Colonic mucosa (tissue), 4 donors: ENCODE measurements at places on chromosomes 16 and 17. TPM values are rescaled to one million over a fixed set of nuclear protein-coding genes. Genes with fewer than 3 reads are reported as not detected.

- H3K4me1 ChIP-seq, result no peaks in the 10 kb centered on the region
- no peaks in the 10 kb centered on the region for H3K36me3 ChIP-seq
- no peaks in the 10 kb centered on the region for H3K27me3 ChIP-seq
- no peak for DNase-seq
Observed at GRCh38 chr17:74697515-74697914, 15.2 kb downstream of the CD300LF start.

GRCh38 chr16:88035292-88035691 is 84.1 kb downstream of the BANP start:
- H3K4me3 ChIP-seq, result no peak overlapping the region
- no peaks in the 10 kb centered on the region for H3K36me3 ChIP-seq
- H3K4me1 ChIP-seq, result no peaks in the 10 kb centered on the region
- DNase-seq, result no peak

The CA5A gene
- total RNA-seq, result not detected

- DNase-seq, result peak; percentile 28
- peaks cover 11% of the 10 kb centered on the region for H3K4me1 ChIP-seq
- H3K4me3 ChIP-seq, result peak overlapping the region; percentile 90
- H3K27me3 ChIP-seq, result no peaks in the 10 kb centered on the region
Observed at GRCh38 chr16:72094266-72094610, 591 bp downstream of the DHX38 start.

GRCh38 chr17:48057626-48058025 is 9.5 kb downstream of the NFE2L1 start:
- H3K4me1 ChIP-seq, result peaks cover 24% of the 10 kb centered on the region
- H3K4me3 ChIP-seq, result no peak overlapping the region
- DNase-seq, result no peak

The ARHGDIG gene
- 20.0 TPM for total RNA-seq

The RIPOR1 gene
- total RNA-seq, result 19.0 TPM

DNA sequence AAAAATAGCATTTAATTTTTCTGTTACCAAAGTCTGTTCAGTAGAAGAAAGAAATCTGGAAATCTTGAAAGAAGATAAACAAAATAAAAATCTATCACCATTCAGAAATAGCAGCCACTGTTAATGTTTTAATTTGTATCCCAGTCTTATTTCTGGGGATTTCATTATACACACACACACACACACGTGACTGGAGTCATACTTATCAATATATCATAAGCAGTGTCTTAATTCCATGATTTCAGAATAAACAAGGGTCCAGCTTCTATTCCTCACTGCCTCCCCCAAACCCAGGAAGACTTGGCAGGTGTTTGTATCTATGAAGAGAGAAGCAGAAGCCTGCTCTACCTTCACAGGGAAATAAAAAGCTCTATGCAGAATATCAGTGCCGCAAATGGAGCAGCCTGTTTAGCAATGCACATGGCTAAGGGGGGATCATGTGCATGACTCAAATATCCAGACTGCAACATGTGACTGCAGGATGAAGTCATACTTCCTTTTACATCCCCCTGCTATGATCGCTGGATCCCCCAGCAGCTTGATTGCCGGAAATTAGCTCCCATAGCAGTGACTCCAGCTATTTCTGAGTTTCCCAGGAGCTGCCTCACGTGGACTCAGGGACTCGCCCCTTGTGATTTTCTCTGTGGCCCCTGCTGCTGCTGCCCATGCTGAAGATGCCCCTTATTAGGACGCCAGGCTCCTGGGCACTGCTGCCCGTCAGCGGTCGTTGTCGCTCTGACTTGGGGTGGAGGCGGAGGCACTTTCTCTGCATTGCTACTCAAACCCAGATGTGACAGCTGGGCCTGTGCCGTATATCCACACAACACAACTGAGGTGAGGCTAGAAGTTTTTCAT is 341.0 kb downstream of the CPPED1 start:
- H3K4me3 ChIP-seq, result no peak overlapping the region
- no peaks in the 10 kb centered on the region for H3K4me1 ChIP-seq
- no peak overlapping the region for H3K27ac ChIP-seq
- H3K27me3 ChIP-seq, result no peaks in the 10 kb centered on the region
- H3K36me3 ChIP-seq, result no peaks in the 10 kb centered on the region
- no peak for DNase-seq

- H3K36me3 ChIP-seq, result no peaks in the 10 kb centered on the region
- no peak overlapping the region for H3K27ac ChIP-seq
- no peaks in the 10 kb centered on the region for H3K27me3 ChIP-seq
Observed at GRCh38 chr16:87348616-87349157, 31.5 kb upstream of the C16orf95 start.

The DHX58 gene
- total RNA-seq, result 11.3 TPM

DNA sequence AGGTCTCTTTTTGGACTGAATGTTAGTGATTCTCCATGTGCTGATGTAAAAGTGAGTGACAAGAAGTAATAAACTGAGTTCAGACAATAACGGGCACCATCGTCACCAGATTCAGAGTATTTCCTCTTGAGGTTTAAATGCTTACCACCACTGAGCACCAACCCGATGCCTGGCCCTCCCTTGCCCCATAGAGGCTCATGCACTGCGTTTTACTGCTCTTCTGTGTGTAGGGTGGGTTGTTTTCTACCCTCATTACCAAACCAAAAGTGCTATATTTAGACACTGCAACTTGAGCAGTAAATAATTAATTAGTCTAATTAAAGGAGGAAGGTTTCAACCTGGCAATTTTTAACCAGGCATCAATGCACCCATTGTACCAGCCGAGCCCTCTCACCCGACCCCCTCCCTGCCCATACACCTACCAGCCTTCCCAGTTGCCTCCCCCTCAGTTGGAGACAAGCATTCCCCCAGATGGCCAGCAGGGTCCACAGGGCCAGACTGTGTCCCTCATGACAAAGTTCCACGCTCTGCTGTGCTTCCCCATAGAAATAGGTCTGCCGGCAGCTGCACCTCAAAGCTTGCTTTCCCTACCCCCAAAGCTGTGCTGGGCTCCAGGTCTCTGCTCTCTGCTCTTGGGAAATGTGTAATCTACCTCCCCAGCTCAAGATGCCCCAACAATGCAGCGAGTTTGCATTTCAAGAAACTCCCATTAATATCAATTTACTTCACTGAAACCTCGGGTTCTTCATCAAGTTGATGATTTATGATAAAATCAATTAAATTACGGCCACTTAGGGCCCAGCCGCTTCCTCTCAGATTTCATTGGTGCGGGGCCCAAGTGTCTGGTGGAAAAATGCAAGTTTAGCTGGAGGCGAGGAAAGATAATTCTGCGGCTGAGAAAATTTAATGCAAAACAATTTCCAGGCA is 16.0 kb downstream of the HOXB4 start:
- H3K36me3 ChIP-seq, result no peaks in the 10 kb centered on the region
- peak overlapping the region; percentile 59 for H3K27ac ChIP-seq
- DNase-seq, result no peak
- H3K27me3 ChIP-seq, result no peaks in the 10 kb centered on the region
- H3K4me1 ChIP-seq, result peaks cover 12% of the 10 kb centered on the region

The HCRT gene
- total RNA-seq, result not detected

The KIF2B gene
- total RNA-seq, result not detected

DNA sequence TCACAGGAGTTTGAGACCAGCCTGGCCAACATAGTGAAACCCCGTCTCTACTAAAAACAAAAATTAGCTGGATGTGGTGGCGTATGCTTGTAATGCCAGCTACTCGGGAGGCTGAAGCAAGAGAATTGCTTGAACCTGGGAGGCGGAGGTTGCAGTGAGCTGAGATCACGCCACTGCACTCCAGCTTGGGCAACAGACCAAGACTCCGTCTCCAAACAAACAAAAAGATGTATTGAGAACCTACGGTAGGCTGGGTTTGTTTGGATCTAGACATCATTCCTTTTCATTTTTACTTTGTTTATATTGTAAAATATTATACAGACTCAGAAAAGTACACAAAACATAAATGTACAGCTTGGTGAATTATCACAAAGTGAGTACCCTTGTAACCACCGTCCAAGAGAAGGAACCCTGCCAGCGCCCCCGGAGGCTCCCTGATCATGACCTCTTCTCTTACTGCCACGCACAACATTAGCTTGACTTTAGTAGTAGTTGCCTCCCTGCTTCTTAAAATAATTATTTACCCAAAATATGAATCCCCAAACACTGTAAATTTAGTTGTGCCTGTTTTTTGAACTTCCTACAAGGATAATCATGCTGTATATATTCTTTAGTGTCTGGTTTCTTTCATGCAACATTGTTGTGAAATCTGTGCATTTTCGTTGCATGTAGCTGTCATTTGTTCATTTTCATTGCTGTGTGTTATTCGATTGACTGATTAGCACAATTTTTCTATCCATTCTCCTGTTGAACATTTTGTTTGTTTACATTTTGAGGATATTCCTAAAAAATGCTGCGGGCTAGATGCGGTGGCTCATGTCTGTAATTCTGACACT is 56.5 kb downstream of the KSR1 start:
- H3K4me1 ChIP-seq, result no peaks in the 10 kb centered on the region
- no peaks in the 10 kb centered on the region for H3K27me3 ChIP-seq
- H3K27ac ChIP-seq, result no peak overlapping the region
- no peaks in the 10 kb centered on the region for H3K36me3 ChIP-seq
- no peak for DNase-seq

DNA sequence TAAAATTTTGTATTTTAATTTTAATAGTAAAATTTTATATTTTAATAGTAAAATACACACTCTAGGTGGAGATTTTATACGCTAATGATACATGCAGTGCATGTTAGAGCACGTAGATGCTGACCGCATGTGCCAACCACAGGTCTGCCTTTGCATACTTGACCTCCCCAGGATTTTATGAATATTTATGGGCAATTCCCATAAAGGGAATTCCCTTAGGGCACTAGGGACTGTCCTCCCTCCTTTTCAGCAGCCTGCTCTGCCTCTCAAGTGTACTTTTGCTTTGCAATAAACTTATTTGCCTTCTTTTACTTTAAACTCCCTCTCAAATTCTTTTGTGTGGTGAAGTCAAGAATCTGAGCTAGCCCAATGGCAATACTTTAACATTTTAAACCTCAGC is 217.7 kb upstream of the CDH8 start:
- DNase-seq, result no peak
- no peaks in the 10 kb centered on the region for H3K36me3 ChIP-seq
- no peak overlapping the region for H3K27ac ChIP-seq
- H3K4me3 ChIP-seq, result no peak overlapping the region
- H3K4me1 ChIP-seq, result no peaks in the 10 kb centered on the region

GRCh38 chr17:46108550-46109110 is 84.6 kb downstream of the KANSL1 start:
- H3K36me3 ChIP-seq, result no peaks in the 10 kb centered on the region
- no peaks in the 10 kb centered on the region for H3K27me3 ChIP-seq
- H3K27ac ChIP-seq, result no peak overlapping the region
- peak; percentile 66 for DNase-seq
- H3K4me3 ChIP-seq, result no peak overlapping the region
- peaks cover 17% of the 10 kb centered on the region for H3K4me1 ChIP-seq

DNA sequence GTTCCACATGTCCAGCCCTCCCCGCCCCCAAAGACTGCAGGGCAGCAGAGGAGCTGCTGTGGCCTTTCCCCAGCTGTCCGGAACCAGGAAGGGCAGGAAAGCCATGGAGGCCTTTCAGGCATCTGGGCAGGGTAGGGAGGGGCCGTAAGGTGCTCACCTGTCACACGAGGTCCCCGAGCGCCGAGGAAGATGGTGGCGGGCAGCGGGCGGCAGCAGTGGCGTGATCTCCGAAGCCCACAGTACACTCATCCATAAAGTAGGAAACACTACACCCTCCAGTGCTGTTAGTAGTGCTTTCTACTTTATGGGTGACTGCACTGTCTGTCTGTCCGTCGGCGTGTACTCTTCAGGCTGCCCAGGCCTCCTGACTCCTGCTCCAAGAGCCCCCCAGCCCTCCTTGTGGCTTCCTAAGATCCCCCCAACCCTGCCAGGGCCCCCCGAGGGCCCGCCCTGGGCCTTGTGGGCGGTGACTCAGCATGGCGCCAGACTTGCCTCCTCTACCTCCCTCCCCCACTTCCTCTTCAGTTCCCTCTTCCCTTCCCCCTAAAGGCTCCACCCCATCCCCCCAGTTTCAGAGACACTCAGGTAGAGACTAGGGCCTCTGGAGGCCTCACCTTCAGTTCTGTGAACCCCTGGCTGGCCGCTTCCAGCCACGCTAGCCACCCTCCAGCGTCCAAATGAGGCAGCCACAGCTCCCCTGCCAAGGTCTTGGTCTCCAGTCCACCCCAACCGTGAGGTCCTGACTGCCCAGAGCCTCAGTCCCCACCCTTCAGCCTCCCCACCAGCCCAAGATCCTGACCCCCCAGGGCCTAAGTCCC is 2.6 kb upstream of the TSPOAP1 start:
- no peaks in the 10 kb centered on the region for H3K36me3 ChIP-seq
- peak overlapping the region; percentile 48 for H3K4me3 ChIP-seq
- no peaks in the 10 kb centered on the region for H3K27me3 ChIP-seq
- H3K4me1 ChIP-seq, result no peaks in the 10 kb centered on the region

DNA sequence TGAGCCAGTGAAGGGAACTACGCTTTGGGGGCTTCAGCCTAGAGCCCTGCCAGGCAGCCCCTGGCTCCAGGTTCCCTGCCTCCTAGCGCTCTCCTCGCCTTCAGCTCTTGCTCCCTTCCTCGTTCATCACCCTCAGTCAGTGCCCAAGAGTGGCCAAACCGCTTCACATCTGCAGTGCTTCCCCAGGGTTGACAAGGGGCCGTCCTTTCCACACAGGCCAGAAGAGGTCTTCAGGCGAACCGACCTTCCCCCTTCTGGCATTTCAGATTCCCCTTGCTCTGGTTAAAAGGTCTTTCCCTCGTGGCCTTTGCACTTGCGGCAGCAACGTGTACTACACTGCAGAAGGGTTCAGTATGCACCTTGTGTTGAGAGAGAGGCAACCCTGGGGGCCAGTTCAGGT is 4.1 kb downstream of the RASD1 start:
- H3K27ac ChIP-seq, result no peak overlapping the region
- peaks cover 8% of the 10 kb centered on the region for H3K27me3 ChIP-seq
- no peaks in the 10 kb centered on the region for H3K36me3 ChIP-seq
- DNase-seq, result no peak
- H3K4me1 ChIP-seq, result peaks cover 14% of the 10 kb centered on the region

DNA sequence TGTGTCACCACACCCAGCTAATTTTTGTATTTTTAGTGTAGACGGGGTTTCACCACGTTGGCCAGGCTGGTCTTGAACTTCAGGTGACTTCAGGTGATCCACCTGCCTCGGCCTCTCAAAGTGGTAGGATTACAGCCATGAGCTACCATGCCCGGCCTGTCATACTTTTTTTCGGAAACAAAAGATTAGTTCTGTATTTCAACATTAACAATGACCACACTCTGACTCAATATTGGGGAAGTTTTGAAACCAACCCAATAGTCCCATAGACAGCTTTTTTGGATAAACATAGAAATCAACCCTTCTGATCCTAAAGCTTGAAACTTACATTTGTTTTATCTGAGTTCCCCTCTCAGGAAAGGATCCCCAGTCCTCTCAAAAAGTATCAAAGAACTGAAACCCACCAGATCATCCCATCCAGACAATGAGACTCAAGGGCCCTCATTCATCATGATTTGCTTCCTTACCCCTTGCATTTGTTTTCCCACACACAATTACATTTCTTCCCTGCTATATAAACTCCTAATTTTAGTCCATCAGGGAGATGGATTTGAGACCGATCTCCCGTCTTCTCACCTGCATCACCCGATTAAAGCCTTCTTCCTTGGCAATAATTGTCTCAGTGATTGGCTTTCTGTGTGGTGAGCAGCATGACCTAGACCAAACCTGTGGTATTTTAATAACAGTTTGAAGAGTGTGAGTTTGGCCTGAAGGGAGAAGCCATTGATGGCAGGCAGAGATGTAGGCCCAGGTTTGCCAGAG is 7.2 kb upstream of the AGRP start:
- peak overlapping the region; percentile 32 for H3K27ac ChIP-seq
- no peak overlapping the region for H3K4me3 ChIP-seq
- no peaks in the 10 kb centered on the region for H3K27me3 ChIP-seq
- H3K4me1 ChIP-seq, result peaks cover 4% of the 10 kb centered on the region

The ZNF205 gene
- 10.5 TPM for total RNA-seq
